ENCODE measurements at places on chromosomes 7 and 10.
A peak's percentile ranks its signal among the peaks of the same experiment; 100 is the strongest.

GRCh38 chr7:26664735-26665416 is 199.5 kb downstream of the SKAP2 start:
- DNase-seq: no peak

GRCh38 chr10:110672580-110672919 is 28.4 kb downstream of the RBM20 start:
- no peak for DNase-seq

DNA sequence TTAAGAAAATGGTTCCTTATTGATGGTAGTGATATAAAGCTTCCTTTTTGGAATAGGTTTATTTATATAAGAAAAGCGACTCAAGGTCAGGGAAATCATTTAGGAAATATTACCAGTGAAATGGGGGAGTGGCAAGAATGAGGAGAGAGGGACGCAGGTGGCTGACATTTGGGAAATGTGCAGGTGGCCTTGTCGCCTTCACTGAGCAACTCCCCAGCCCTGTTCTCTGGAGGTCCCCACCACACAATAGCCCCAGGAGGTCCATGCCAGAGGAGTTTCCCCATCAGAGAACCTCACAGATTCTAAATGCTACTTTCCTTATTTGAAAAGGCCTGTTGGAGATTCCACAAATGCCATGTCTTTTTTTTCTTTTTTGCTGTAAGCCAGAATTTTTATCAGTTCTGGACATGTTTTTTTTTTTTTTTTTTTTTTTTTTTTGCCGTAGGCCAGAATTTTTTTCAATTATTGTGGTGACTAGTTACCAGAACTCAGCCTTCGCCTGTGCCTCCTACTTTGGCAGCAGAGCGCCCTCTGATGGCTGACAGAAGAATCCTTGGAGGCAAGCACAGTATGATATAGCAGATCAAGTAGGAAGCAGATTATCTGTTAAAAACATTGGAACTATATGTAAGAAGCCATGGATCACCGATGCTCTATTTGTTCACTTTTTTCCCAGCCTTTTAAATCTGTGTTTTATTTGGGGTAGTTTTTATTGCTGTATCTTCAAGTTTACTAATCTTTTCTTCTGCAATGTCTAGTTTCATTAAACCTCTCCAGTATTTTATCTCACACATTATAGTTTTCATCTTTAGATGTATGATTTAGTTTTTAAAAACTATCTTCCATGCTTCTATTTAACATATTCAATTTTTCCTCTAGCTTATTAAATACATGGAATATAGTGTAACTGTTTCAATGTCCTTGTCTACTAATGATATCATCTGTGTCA is 18.6 kb downstream of the OPALIN start:
- DNase-seq: peak; percentile 31

DNA sequence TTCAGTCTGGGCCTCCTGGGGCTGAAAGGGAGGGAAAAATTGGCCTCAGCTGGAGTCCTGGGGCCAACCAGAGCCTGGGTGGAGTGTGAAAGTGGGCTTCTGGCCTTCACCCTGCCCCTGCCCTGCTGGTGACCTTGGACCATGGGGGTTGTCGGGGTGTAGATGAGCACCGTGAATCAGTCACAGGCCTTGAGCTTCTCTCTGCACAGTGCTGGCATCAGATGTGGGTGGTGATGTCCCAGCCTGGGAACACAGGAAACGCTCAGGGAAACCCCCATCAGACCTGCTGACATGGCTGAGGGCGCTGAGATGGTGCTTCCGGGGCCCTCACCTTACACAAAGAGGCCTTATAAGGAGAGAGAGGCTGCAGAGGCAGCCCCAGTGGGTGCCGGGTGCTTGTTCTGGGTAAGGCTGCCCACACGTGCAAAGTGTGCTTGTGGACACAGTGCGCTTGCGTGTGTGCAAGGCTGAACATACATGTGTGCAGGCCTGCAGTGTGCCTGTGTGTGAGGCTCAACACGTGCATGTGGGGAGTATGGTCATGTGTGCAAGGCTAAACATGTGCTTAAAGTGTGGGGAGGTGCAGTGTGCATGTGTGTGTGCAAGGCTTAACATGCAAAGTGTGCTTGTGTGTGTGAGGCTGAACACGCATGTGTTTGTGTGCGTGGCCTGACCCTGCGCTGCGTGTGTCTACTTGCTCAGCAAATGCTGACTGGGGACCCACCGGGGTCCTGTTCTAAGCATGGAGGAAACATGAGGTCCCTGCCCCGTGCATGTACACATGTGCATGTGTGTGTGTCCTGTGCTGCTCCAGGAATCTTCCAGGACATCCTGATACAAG is 6.5 kb downstream of the ARPC1B start:
- no peak for DNase-seq

DNA sequence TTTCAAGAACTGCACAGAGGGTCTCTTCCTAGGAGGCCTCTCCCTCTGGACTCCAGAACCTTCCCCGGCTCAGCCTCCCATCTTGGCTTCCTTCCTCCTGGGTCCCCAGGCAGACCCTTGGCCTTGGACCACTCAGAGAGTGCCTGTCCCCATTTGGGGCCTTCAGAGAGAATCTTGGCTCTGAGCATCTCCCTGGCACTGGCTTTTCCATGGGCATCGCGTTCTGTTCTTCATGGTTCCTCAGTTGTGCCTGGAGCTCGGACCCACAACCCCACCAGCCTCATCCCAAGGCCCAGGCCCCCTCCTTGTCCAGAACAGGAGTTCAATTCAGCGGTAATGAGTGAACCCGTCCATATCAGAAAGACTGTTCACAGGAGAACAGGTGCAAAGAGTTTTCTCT is 73.4 kb downstream of the VIPR2 start:
- no peak for DNase-seq

DNA sequence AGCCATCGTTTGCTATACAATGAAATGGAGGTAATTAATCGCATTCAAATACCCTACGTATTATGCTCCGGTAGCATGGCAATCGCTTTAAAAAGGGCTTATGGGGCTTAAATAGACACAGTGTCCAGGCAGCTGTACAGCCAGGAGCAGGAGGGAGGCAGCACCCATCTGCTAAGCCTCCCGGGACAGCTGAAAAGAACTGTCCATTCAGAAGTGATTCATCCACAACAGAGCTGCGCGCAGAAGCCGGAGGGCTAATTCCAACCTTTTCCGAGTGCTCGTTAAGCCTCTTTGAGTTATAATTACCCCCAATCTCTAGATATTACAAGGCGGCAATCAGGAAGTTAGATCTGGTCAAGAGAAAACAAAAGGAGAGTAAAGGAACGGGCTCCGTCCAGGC is 58.3 kb downstream of the DPYSL4 start:
- DNase-seq: peak; percentile 62

DNA sequence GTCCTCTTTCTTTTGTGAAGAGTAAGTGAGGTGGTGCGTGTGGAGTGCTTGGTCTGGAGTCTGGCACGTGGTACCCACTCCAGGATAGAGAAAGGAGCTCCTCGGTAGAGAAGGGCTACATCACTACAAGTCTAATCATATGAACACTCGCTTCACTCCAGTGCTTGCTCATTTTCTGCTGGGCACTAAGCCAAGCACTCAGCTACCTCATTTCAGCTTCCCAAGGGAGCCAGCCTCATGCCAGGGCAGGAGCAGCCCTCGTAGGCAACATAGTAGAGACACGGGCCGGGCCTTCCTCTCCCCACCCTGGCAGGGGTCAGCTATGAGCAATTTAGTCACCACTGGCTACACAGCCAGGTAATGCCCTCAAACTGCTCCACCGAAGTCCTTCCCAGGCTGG is 11.4 kb upstream of the HSPA12A start:
- no peak for DNase-seq

DNA sequence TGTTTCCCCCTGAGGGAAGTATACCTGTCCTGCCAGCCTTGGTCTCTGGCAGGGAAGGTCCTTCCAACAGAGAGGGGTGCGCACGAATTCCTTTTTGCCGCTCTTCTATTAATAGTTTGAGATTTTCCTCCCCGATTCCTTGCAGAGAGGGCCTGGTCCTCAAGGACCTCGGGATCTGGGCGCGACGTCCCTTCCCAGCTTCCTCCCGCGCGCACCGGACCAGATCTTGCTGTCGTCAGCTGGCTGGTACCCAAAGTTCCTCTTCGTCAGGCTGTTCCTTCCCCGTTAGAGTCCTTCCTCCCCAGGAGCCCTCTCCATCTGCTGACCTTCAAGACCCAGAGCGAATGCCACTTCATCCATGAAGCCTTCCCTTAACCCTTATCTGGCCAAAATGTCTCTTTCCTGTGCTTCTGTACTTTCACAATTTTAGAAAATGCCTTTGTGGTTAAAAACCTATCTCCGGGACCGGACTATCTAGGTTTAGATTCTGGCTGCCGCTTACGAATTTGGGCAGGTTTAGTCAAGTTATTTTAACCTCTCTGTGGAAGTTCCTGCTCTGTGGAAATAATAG is 851 bp upstream of the GOT1 start:
- DNase-seq: no peak

DNA sequence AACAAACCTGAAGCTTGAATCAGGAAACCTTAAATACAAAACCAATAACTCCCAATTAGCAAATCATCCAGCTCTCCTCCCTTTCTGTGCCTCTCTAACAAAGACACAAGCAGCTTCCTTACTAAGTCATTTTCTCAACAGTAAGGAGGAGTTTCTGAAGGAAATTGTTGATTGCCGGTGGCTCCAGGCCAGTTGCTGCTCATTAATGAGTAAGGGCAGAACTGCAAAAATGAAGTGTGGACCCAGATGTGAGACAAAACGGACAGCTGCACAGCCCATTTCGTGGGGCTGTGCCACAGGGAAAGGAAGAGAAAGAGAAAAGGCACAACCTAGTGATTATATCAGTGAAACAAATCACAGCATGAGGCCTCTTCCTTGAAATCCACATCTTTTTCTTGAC is 42.8 kb upstream of the RHOBTB1 start:
- DNase-seq: no peak

DNA sequence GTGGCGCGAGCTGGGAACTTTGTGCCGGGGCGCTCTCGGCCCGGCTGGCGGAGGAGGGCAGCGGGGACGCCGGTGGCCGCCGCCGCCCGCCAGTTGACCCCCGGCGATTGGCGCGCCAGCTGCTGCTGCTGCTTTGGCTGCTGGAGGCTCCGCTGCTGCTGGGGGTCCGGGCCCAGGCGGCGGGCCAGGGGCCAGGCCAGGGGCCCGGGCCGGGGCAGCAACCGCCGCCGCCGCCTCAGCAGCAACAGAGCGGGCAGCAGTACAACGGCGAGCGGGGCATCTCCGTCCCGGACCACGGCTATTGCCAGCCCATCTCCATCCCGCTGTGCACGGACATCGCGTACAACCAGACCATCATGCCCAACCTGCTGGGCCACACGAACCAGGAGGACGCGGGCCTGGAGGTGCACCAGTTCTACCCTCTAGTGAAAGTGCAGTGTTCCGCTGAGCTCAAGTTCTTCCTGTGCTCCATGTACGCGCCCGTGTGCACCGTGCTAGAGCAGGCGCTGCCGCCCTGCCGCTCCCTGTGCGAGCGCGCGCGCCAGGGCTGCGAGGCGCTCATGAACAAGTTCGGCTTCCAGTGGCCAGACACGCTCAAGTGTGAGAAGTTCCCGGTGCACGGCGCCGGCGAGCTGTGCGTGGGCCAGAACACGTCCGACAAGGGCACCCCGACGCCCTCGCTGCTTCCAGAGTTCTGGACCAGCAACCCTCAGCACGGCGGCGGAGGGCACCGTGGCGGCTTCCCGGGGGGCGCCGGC is 870 bp downstream of the FZD1 start:
- DNase-seq: no peak

Data from D721Med (cell line).